NCI-H1694 (cell line): ENCODE measurements at places on chromosomes 5 and 9.

GRCh38 chr5:71573591-71573990 is 13.5 kb upstream of the MCCC2 start:
- no peak for DNase-seq

GRCh38 chr5:67182301-67182790 is 14.3 kb downstream of the CD180 start:
- DNase-seq: no peak

DNA sequence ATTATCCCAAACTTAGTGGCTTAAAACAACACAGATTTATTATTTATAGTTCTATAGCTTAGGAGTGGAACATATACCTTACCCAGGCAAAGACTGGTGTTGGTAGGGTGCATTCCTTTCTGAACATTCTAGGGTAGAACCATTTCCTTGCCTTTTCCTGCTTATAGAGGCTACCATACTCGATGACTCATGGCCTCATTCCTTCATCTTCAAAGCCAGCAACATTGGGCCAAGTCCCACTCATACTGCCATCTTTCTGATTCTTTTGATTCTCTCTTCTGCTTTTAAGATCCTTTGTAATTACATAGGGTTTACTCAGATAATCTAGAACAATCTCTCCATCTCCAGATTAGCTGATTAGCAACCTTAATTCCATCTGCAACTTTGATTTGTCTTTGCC is 452.7 kb upstream of the KLF4 start:
- DNase-seq: no peak

DNA sequence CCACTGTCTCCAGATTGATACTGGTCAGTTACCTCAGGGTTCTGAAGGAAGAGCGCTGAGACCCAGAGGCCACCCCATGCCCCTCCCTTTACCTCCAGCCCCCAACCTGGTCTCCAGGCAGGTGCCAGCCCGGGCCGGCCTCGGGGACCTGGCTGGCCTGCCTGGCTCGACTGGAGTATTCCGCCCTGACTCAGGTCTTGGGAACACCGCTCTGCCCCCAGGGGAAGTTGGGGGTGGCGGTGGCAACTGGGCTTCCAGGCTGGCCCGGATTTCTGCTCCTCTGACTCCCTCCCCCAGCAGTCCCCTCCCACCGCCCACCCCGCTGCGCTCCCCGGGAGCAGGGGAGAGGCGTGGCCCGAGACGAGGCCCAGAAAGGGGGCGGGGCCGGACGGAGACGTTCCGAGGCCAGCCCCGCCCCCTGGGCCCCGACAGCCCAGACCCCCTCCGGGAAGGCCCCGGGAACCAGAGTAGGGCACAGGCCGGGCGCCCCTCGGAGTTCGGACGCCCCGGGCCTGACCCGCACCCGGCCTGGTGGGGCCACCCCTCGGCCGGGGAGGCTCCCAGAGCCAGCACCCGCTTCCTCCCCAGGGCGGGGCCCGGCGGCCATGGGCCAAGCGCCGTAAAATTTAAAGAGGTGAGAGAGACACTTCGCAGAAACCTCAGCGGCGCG is 82.5 kb upstream of the ZBTB43 start:
- DNase-seq: peak; percentile 20

- no peak for DNase-seq
These were observed 4.0 kb downstream of the RNF183 start for GRCh38 chr9:113298924-113299770.

GRCh38 chr9:92385953-92386352 is 18.4 kb downstream of the OGN start:
- no peak for DNase-seq

GRCh38 chr5:176817841-176818377 is 7.5 kb downstream of the UNC5A start:
- DNase-seq: peak; percentile 41

- no peak for DNase-seq
These were observed 9.6 kb downstream of the NEK6 start for GRCh38 chr9:124267271-124267807.

DNA sequence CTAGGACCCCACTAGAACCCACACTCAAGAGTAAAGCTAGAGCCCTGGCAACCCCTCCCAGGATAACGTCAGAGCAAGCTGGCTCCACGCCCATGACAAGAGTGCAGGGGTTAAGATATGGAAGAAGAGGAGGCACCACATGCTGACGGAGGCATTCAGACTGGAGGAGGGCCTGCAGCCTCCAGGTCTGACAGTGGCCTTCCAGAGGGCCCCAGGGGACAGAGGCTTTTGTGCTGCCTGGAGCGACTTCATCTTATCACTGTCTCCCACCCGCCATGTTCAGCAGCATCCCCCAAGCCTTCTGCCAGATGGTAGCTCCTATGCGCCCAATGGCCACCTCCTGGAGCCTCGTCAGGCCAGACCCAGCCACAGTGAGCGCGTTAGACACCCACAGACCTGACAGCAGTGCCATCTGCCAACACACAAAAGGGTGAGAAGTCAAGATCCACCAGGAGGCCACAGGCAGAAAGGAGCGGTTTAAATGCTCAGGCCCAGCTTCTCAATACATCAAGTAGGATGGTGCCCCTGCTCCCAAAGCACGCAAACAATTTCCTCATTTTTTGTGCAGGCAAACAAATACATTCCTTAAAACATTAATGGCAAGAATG is 65.8 kb downstream of the C5orf15 start:
- peak; percentile 33 for DNase-seq

DNA sequence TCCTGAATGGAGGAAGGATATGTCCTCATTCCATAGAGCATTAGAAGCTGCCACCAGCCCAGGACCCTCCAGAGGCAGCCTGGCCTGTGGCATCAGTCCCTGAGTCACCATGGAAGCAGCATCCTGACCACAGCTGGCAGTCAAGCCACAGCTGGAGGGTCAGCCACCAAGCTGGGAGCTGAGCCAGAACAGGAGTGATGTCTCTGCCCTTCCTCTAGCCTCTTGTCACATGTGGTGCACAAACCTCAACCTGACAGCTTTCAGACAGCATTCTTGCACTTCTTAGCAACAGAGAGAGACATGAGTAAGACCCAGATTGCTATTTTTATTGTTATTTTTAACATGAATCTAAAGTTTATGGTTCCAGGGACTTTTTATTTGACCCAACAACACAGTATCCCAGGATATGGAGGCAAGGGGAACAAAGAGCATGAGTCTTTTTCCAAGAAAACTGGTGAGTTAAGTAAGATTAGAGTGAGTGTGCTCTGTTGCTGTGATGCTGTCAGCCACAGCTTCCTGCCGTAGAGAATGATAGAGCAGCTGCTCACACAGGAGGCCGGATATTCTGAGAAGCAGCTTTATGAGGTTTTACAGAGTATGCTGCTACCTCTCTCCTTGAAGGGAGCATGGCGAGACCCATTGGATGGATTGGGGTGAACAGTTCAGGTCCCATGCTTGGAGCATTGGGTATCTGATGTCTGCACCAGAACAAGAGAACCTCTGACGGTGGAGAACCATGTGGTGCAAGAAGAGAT is 13.0 kb upstream of the CYFIP2 start:
- DNase-seq: no peak

GRCh38 chr9:34369636-34370035 is 7.1 kb downstream of the MYORG start:
- DNase-seq: no peak

GRCh38 chr5:1335540-1336095 is 9.3 kb downstream of the CLPTM1L start:
- DNase-seq: no peak

DNA sequence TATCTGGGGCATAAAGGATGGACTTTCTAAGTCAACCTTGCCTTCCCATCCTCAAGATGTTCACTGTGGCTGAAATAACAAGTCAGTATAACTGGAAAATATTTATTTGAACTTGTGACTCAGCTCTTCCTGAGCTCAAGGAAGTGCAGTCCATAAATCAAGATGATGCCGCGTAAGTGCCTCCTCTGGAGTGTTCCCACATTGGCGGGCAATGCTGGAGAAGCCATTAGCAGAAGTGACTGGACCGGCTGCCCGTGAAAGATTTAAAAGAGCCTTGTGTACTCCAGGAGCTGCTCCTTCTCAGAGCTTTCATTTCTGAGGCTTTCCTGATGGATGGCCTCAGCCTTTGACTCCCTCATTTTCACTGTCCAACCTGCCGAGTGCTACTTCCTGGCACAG is 17.4 kb downstream of the TMOD1 start:
- DNase-seq: no peak

DNA sequence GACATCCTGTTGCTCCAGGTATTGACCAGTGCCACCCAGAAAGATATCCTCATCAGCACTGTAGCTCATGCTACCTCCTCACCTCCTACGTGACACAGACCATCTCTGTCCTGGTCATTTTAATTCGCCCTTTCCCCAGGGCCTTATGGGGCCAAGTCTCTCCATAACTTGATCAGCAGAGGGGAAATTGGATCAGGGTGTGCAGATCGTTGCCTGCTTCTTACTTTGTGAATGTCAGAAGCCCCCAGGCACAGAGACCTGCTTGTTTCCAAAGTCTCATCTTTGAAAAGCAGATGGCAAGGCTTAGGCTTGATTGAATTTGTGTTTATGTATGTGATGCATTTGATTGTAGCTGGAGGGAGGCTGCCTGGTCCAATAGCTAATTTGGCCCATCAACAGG is 8.8 kb upstream of the DBH start:
- DNase-seq: peak; percentile 47

- DNase-seq: no peak
These were observed 469.0 kb downstream of the PDE4D start for GRCh38 chr5:59424515-59424914.

- no peak for DNase-seq
These were observed 51.3 kb upstream of the PTGER4 start for GRCh38 chr5:40628407-40628806.

- DNase-seq: no peak
These were observed 71.4 kb downstream of the DCP2 start for GRCh38 chr5:113047733-113048652.

DNA sequence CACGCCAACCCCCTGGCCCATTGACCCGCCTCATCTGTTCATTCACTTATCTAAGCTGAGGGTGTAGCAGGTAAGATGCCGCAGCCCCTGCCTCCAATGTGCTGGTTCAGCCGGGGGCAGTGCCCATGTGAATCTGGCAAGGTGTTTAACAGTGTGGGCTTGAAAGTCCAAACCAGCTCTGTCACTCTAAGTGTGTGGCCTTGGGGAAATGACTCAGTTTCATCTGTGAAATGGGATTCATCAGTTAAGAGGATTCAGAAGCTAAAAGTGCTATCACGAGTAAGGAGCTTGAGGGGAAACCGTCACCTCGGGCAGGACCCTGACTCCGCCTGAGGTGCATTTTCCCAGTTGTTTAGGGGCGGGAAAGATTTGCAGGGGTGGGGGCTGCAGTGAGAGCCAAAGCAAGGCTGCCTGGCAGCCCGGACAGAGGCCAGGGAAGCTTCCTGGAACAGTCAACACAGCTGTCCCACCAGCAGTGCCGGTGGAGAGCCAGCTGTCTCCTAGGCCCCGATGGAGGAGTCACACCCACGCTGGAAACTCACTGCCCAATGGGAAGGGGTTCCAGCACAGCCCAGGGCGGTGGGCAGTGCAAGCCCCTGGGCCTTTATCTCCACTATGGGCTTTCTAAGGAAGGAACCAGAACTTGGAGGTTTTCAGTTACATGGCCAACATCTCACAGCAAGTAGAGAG is 9.7 kb upstream of the URM1 start:
- peak; percentile 45 for DNase-seq

DNA sequence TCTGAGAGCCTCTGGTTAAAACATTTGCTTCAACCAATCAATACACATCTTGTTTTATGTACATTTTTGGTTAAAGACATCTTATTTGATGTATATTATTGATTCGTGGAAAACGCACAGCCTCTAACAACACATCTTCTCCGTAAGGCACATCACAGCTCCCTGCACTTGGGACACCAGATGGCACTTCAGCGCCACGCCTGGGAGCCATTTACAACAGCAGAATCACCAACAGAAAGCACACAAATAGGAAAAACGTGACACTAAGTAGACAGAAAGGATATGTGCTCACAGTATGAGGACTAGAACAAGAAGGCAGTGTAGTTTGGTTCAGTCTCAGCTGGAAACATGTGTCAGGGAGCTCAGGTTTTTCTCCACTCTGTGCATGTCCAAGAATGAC is 199.7 kb downstream of the ROR2 start:
- peak; percentile 70 for DNase-seq

GRCh38 chr5:124972703-124973102 is 226.3 kb upstream of the ZNF608 start:
- no peak for DNase-seq

DNA sequence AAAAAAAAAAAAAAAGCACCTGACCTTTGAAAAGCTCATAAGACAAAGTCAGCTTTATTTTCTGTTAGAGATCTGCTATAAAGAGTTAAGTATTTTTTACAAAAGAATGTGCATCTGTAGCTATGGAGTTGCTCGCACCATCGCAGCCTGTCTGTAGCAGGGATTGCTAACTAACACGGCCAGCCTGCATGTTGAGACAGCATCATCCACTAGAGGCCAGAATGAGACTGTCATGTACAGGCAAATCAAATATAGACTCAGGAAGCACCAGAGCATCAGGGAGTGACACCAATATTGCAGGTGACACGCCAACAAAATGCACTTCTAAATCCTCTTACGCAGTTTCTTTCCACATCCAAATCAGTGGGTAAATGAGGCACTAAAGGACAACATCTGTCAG is 136.3 kb upstream of the RASEF start:
- DNase-seq: peak; percentile 79

DNA sequence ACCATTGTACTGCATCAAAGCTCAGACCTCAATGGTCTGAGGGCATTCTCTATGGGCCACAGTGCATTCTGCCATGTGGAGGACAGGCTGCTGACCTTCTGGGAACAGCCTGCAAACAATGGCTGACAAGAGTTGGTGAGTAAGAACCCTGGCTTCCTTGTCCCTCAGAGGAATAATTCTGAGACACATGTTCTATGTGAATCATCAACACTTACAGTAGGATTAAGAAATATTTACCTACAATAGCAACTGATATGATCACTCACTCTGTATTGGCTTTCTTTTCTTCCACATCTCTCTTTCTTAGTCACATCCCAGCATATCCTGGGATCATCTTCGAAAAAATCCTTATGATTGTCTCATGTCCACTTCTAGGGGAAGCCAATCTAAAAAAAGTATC is 306.5 kb upstream of the ITGA1 start:
- no peak for DNase-seq

GRCh38 chr5:78129597-78129996 is 164.9 kb downstream of the AP3B1 start:
- DNase-seq: no peak

GRCh38 chr5:96566833-96567587 is 95.2 kb upstream of the CAST start:
- no peak for DNase-seq

GRCh38 chr9:115522912-115523311 is 405.0 kb upstream of the TNC start:
- no peak for DNase-seq

- no peak for DNase-seq
These were observed 2.2 kb downstream of the COL23A1 start for GRCh38 chr5:178587763-178588611.

GRCh38 chr5:111851631-111852548 is 94.9 kb upstream of the NREP start:
- DNase-seq: no peak

GRCh38 chr9:91760906-91761305 is 189.1 kb downstream of the ROR2 start:
- DNase-seq: no peak
